ENCODE measurements at places on chromosomes 6 and 20. TPM values are rescaled to one million over a fixed set of nuclear protein-coding genes. Genes with fewer than 3 reads are reported as not detected.

DNA sequence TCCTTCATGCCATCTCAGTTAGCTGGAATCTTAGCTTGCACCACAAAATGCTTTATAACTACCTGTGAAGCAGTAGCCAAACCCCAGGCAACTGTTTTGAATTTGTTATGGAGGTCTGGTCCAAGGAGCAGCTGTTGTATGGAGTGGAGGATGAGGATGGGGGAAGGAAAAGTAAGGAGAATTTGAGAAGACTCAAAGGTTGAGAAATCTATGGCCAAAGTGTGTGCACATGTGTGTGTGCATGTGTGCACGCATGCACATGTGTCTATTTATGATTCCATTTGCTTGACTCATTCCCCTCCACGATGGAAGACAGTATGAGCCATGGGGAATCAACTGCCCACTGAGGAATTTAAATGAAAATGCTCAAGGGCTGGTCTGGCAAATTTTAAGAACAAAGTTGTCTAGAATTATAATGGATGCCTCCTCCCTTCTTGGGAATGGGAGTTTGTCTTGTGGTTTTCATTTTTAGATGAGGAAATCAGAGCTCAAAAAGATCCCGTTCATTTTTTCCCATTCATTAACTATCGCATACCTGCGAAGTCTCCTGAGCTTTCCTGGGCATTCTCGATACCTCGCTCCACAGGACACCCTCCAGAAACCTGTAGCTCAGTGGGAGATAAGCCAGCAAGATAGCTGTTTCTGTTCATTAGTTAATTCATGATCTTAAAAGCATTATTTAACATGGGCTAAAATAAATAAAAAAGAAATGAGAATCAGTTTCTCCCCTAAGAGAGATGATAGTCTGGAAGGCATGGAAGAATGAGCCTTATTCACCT is 152.3 kb upstream of the NEDD9 start:
- no peak overlapping the region for H3K27ac ChIP-seq
- DNase-seq = no peak
- no peaks in the 10 kb centered on the region for H3K36me3 ChIP-seq

OPN5 gene
- total RNA-seq = not detected

COL21A1 gene
- total RNA-seq = 22.2 TPM

LY6G6F gene
- total RNA-seq = not detected

GRCh38 chr6:37057128-37057471 is 51.6 kb downstream of the FGD2 start:
- no peak overlapping the region for H3K27ac ChIP-seq
- H3K4me3 ChIP-seq = no peak overlapping the region
- DNase-seq = no peak
- H3K27me3 ChIP-seq = no peaks in the 10 kb centered on the region
- no peaks in the 10 kb centered on the region for H3K36me3 ChIP-seq

GRCh38 chr6:166939894-166940293 is 16.5 kb downstream of the RNASET2 start:
- no peak overlapping the region for H3K4me3 ChIP-seq
- H3K36me3 ChIP-seq = peaks cover 53% of the 10 kb centered on the region
- no peak overlapping the region for H3K27ac ChIP-seq
- H3K27me3 ChIP-seq = no peaks in the 10 kb centered on the region
- H3K4me1 ChIP-seq = no peaks in the 10 kb centered on the region

DNA sequence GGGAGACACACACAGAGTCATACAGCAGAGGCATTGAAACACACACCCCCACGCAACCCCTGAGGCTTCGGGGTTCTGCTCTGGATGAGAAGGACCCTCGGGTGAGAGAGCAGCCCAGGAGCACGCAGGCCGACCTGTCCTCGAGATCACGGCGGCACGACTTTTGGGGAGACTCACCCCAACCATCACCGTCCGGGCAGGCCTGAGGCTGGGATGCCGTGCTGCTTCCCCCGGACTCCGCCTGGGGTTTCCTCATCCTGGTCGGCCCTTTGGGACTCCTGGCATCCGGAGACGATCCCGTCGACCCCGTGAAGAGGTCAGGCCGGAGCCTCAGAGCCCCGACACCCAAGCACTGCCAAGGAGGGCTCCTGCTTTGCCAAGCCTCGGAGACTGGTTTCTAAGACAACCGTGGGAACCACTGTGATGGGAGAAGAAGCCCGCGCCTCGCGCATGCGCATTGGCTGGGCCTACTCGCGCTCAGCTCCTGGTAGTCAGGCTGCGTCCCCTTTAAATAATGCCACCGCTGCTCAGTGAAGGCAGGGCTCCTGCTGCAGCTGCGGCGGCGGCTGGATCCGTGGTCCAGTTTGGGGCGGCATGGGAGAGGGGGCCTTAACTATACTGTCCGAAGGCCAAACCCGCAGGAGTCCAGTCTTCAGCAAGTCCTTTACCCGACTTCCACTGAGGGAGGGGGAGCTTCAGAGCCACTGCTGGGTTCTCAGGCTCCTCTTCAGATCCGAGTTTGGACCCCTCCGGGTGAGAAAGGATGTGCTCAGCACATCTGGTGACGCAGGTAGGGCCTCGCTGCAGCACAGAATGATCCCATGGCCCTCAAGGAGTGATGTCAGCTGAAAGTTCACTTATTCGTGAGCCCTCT is 171.4 kb upstream of the ZNF337 start:
- H3K4me1 ChIP-seq = peaks cover 44% of the 10 kb centered on the region
- peak overlapping the region; percentile 53 for H3K4me3 ChIP-seq
- no peak overlapping the region for H3K27ac ChIP-seq
- no peaks in the 10 kb centered on the region for H3K27me3 ChIP-seq
- DNase-seq = no peak

DNA sequence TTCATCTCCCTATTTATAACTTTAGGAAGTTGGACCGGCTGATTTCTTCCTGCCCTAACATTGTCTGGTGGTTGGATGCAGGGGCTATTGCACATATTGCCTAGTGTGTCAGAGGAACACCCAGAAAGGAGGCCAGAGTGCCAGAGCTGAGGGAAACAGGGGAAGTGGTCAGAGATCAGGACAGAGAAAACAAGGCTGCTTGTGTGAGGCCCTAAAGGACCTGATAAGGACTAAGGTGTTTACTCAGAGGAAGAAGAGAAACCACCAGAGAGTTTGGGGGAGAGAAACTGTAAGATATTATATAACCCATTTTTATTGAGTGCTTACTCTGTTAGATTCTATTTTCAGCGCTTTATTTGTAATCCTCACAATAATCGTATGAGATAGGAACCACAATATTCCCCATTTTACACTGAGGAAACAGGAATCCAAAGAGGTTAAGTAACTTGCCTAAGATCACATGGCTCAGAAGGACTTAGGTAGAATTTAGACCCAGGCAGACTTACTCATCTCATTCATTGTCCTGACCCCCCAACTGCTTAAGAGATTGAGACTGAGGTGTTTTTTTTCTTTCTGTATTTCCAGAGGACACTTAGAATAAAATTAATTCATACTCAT is 54.0 kb upstream of the REV3L start:
- H3K4me1 ChIP-seq = peaks cover 37% of the 10 kb centered on the region
- no peak overlapping the region for H3K27ac ChIP-seq
- DNase-seq = peak; percentile 70
- no peak overlapping the region for H3K4me3 ChIP-seq

DNA sequence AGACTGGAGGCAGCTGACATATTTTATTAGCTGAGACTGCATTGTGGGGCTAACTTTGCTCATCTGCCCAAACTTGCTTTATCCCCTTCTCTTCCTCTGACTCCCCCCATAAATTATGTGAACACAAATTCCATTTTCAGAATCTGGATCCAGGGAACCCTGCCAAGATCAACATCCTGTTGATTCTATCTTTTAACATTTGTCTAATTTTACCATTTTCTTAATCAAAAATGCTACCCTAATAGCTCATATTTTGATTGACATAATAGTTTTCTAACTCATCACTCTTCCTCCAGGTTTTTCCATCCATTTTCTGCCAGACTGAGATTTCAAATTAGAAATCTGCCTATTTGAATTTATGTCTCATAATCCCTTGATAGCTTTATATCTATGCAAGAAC is 184.7 kb upstream of the PRSS16 start:
- H3K27ac ChIP-seq = no peak overlapping the region
- no peak for DNase-seq
- H3K27me3 ChIP-seq = no peaks in the 10 kb centered on the region
- no peaks in the 10 kb centered on the region for H3K4me1 ChIP-seq
- no peak overlapping the region for H3K4me3 ChIP-seq

GRCh38 chr6:68958327-68958726 is 323.2 kb downstream of the ADGRB3 start:
- no peaks in the 10 kb centered on the region for H3K36me3 ChIP-seq
- H3K27me3 ChIP-seq = no peaks in the 10 kb centered on the region
- no peak for DNase-seq

OVOL2 gene
- not detected for total RNA-seq

SLC26A8 gene
- not detected for total RNA-seq

Measured in esophagus muscularis mucosa (tissue), 4 donors.